ENCODE measurements at places on chromosomes 1 and 21.

GRCh38 chr1:2046174-2046917 is 3.9 kb upstream of the PRKCZ start:
- DNase-seq = peak; percentile 85

- no peak for DNase-seq
Measured at GRCh38 chr1:216476341-216476740, 53.1 kb upstream of the USH2A start.

GRCh38 chr1:44717156-44717555 is 13.8 kb downstream of the RNU5D-1 start:
- DNase-seq = no peak

DNA sequence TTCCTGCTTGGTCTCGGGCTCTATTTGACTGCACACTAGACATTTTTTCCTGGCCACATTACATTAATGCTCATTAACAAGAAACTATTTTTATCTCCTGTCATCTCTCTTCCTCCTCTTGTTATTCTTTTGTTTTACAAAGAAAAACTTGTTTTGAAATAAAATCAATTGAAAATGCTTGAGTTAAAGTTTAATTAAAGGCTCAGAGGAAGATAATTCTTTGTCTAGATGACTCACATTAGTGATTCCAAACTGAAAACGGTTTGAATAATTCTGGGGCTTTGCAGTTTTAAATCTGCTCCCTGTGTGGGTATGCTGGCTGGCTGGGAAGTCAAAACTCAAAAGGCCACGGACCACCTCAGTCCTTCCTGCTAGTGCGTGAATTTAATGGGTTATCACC is 29.6 kb downstream of the RGS5 start:
- no peak for DNase-seq

GRCh38 chr1:209364716-209365115 is 218.8 kb upstream of the CAMK1G start:
- DNase-seq = peak; percentile 85

GRCh38 chr1:7111853-7112252 is 326.6 kb downstream of the CAMTA1 start:
- DNase-seq = no peak

- DNase-seq = no peak
Measured at GRCh38 chr1:3249631-3250501, 180.9 kb downstream of the PRDM16 start.

DNA sequence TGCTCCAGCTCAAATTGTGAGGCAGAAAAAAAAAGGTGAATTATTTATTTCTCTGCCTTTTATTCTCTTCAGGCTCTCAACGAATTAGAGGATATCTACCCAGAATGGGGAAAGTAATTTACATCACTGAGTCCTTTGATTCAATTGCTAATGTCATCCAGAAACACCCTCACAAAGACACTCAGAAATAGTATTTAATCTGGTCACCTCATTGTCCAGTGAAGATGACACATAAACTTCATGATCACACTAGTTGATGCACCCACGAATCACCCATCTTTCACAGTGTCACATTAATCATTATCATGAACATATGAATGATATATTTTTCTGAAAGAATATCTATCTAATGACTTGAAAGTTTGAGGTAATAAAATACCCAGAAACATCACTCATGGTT is 868.5 kb downstream of the BRINP3 start:
- DNase-seq = no peak

GRCh38 chr1:25549273-25550154 is 6.1 kb downstream of the LDLRAP1 start:
- DNase-seq = peak; percentile 27

DNA sequence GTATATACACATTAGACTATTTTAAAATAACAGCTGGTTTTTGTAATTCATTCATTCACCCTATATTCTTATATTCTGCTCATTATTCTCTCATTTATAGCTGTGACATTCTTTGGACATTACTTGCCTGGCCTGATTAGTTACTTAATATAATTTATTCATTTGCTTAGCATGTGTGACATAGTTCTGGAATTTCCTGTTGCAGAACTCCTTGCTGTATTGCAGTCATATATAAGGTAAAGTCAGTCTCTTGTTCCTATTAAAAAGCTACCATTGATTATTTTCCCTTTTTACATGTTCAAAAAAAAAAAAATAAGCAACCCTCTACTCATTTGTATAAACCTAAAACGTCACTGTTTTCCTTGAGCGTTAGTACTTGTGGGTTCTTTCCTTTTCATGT is 23.9 kb downstream of the GNAT2 start:
- DNase-seq = no peak

GRCh38 chr1:116902027-116902426 is 7.7 kb upstream of the PTGFRN start:
- DNase-seq = no peak

GRCh38 chr1:31238986-31239613 is 587 bp downstream of the NKAIN1 start:
- no peak for DNase-seq

GRCh38 chr1:117013309-117013858 is 11.8 kb downstream of the CD101 start:
- peak; percentile 84 for DNase-seq

DNA sequence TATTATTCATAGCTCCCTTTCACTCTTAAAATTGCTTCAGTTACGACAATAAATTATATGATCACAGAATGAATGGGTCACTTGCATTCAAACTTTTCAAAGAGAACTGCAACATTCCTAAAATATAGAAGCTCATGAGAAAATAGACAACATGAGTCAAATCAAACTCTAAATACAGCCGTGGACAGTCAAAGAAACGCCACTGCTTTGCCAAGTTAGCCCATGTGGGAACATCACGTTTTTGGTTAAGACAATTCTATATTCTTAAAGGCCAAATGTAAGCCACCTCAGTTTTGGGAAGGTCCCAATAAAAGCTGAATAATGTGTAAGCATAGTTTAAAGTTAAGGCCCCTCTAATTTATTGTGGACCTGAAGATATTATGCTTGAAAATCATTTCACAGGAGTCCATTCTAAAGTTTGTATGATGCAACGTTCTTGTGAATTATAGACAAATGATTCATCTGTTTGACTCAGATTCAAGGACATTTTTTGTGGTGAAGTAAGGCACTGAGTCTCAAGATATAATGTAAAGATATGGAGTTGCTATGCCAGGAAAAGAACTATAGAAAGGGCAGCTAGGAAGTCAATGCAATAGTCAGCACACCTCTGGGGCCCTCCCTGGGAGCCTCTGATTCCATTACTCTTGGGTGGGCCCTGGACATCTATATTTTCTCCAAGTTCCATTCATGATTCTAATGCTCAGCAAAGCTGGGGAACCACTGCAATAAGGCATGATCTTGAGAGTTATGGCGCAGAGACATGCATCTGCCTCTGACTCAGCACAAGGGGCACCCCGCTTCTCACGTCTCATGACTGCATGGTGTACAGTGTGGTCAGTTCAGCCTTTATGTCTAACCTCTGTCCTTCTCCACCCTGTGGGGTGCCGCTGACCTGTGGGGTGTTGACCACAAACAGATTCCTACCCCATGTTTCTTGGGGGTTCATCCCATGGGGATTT is 33.9 kb downstream of the ETS2 start:
- peak; percentile 95 for DNase-seq

DNA sequence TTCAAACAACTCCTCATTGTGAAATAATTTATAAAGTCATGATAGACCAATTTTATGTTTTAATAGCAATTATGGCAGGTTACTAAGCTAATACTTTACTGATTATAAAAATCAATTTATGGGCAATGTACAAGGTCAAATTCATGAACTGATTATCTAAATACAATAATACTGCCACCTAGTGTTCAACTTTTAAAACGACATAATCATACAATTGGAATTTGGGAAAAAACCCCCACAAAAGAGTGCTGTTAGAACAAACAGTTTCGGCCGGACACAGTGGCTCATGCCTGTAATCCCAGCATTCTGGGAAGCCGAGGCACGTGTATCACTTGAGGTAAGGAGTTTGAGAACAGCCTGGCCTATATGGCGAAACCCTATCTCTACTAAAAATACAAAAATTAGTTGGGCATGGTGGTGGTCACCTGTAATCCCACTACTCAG is 14.0 kb downstream of the GTF2B start:
- DNase-seq = peak; percentile 62

GRCh38 chr1:21337928-21338572 is 47.8 kb upstream of the ECE1 start:
- peak; percentile 53 for DNase-seq

DNA sequence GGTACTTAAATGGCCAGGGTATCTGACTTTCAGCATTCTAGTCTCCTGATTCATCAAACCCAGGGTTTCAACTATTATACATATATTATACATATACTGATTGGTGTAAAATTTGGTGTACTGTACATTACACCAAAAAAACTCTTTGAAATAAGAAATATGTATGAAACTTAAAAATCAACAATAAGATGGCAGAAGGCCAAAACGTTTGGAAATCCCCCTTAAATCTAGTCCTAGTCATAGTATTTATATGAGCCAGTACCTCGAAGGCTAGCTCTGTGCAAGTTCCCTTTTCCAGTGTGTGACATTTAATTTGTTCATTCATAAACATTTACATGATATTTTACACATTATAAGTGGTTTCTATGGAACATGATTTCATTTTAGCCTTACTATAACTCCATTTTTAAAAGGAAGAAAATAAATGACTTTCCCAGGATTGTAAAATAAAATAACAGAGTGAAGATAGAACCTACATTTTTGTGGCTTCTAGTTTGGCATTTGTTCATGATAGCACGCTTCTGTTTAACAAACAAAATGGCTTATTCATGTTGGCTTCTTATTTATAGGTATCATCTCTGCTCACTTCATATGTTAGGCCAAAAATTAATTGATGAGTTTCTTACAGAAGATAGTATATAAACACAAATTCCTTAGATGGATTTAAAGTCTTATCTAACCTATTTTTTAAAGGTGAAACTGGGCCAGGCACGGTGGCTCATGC is 18.8 kb upstream of the ZNF281 start:
- DNase-seq = peak; percentile 62
